ENCODE measurements at places on chromosomes 12 and 14.

- DNase-seq = no peak
Measured at GRCh38 chr12:99911081-99911480, 73.7 kb downstream of the ANKS1B start.

DNA sequence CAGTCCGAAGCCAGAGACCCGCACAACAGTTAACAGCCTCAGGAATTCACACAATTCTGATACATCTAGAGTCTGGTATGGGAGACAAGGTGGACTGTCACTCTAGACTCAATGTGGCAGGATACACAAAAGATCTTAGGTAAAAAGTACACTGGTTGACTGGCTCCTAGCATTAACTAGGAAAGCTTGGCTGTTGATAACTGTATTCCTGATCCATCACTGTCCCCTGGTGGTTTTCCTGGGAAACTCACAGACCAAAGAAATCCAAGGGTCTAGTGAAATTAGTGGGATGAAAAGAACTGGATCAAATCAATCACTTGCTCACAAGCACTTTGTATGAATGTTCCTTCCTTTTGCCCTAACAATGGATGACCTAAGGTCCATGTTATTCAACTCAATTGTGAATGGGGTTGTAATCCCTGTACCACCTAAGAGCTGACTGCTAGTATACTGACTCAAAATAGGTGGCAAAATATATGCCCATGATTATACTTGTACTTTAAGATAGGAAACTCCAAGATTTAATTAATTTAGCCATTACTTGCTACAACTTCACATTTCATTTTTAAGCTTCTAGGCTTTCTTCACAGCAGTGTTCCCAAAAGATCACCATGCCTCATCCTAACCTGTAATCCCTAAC, 14.0 kb downstream of the NPC2 start:
- DNase-seq = no peak

GRCh38 chr14:60514378-60514740, 5.4 kb downstream of the SIX6 start:
- no peak for DNase-seq

- no peak for DNase-seq
Measured at GRCh38 chr12:127083008-127083949, 1183.7 kb upstream of the TMEM132C start.

DNA sequence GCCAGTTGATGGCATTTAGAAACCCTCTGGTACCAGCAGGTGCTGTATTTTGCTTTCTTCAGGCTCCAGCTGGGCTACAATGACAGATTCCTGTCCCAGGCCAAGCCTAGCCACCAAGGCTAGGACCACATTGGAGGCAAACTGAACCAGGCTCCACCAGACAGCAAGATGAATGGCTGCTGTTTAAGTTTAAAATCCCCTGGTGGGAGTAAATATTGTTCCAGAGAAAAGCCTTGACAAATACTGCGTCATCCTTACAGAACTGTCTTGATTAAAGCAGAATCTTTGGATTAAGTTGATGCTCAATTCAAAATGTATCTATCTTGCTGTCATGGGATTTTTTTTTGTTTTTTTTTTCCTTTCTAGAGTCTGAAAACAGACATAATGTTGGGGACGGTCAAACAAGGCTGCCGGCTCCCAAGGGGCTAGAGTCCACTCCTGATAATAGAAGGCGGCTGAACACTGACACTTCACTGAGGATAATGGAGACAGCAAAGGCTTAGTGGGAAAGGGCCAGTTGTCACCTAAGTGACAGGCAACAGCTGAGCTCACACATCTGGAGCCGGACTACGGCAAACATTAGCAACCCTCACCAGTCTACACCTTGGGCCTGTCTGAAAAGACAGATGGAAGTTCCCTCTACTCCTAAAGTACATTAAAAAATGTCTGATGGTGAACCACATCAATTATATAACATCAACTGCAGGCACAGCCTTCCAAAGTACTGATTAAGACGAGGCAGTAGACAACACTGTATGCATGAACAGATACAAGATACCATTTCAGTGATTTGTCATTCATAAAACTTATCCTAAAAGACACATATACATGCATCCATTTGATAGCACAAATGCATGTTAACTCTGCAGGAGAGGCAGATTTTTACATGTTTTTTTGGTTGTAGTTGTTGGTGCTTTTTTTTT, 1.7 kb downstream of the PRICKLE1 start:
- no peak for DNase-seq

GRCh38 chr12:39989501-39989900, 116.4 kb downstream of the SLC2A13 start:
- DNase-seq = no peak

GRCh38 chr12:52369809-52370208, 2.5 kb upstream of the KRT85 start:
- DNase-seq = no peak

DNA sequence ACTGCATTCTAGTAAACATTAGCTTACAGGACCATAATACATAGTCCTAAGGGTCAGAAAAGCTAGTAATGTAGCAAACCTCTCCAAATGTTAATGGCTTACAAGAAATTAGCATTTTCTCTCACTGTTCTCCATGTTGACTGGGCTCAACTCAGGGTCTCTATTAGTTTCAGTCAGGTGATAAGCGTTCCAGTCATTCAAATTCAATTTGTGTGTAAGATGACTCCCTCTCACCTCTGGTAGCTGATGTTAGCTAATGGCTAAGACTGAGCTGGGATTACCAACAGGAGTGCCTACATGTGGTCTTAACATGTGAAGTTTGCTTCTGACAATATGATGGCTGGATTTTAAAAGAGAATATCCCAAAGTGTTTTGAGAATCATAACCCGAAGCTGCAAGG, 630.5 kb upstream of the USP15 start:
- DNase-seq = no peak

DNA sequence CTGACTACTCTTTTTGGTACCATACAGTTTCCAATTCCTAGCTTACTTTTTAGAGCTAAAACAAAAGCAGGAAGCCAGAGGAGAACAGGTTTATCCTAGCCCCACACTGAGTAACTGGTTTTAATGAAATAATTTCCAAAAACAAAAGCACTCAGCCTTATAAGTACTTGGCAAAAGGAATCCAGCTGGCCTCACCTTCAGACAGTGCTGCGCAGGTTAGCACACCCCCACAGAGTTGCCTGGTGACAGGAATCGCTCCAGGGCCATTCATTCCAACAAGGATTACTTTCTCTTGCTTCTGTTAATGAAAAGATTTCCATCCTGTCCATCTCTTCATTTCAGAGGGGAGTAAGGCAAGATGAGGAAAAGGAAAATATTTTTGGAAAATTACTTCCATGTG, 84.6 kb downstream of the SCFD1 start:
- no peak for DNase-seq

DNA sequence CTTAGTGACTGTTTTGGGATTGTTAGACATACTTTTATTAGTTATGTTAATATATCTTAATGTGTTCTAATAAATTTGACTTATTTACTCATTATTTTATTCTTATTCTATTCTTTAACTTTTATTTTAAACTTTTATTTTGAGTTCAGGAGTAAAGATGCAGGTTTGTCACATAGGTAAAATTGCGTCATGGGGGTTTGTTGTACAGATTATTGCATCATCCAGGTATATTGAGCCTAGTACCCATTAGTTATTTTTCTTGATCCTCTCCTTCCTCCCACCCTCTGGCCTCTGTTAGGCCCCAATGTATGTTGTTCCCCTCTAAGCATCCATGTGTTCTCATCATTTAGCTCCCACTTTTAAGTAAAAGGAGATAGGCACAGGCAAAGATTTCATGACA, 495.5 kb downstream of the MDGA2 start:
- no peak for DNase-seq

- no peak for DNase-seq
Measured at GRCh38 chr12:29762637-29763300, 21.0 kb downstream of the TMTC1 start.

GRCh38 chr12:19707948-19708409, 268.7 kb downstream of the AEBP2 start:
- DNase-seq = no peak

DNA sequence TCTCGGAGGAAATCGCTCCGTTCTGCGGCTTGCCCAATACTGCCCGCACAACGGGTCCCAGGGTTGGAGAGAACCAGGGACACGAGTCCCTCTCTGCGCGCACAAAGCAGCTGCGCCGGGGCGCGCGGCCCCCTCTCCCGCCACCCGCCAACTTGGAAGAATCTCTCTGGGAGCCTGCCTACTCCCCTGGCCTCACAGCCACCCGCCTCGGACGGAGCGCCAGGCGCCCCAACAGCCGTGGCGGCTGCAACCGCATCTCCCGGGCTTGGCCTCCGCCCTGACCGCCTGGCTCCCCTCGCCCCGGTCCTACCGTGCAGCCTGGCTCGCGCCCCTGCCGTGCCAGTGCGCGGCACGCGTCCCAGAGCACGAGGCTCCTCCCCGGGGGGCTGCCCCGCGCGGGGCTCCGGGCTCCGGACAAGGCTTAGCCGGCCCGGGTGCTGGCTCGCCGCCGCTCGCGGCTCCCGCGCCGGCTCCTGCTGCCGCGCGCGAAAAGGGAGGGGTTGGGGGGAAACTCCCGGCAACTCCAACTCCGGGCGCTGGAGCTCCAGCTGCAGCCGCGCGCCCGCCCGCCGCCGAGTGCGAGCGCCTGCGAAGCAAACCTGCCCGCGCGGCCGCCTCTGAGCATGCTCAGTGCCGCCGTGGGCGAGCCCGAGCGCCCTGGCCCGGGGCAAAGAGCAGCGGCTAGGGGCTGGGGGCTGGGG, at the start of gene STXBP6:
Gene STXBP6, minus strand, starts transcription at position 580 of the 701 bp plus-strand sequence. CDS start 75,329 bp downstream, outside the sequence.
- DNase-seq = no peak

GRCh38 chr12:74412606-74413230, 124.9 kb upstream of the ATXN7L3B start:
- no peak for DNase-seq

GRCh38 chr14:71648725-71649124, 283.5 kb upstream of the RGS6 start:
- DNase-seq = no peak

GRCh38 chr12:84814664-84815245, 97.8 kb downstream of the SLC6A15 start:
- no peak for DNase-seq

DNA sequence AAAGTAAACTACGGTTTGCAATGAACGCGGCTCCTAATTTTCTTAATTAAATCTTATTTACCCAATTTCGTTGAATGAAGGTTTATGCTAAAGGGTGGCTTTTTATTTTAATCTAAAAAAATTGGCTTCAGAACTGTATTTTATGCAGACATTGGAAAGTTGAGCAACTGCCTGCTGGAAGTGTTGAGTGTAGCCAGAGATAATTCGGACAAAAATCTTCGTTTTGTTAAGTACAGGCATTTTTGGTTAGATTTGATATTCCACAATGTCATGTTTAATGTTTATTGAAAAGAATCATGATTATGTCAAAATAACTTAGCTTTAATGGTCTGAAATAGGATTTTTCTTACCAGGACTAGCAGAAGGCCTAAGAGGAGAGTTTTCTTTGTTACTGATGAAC, 875 bp downstream of the IRAK3 start:
- DNase-seq = no peak

GRCh38 chr12:51972849-51973273, 21.4 kb downstream of the ACVR1B start:
- peak; percentile 47 for DNase-seq

GRCh38 chr14:70317969-70318634, 41.4 kb downstream of the COX16 start:
- DNase-seq = no peak

- DNase-seq = no peak
Measured at GRCh38 chr14:22513066-22513812, 75.8 kb downstream of the DAD1 start.

DNA sequence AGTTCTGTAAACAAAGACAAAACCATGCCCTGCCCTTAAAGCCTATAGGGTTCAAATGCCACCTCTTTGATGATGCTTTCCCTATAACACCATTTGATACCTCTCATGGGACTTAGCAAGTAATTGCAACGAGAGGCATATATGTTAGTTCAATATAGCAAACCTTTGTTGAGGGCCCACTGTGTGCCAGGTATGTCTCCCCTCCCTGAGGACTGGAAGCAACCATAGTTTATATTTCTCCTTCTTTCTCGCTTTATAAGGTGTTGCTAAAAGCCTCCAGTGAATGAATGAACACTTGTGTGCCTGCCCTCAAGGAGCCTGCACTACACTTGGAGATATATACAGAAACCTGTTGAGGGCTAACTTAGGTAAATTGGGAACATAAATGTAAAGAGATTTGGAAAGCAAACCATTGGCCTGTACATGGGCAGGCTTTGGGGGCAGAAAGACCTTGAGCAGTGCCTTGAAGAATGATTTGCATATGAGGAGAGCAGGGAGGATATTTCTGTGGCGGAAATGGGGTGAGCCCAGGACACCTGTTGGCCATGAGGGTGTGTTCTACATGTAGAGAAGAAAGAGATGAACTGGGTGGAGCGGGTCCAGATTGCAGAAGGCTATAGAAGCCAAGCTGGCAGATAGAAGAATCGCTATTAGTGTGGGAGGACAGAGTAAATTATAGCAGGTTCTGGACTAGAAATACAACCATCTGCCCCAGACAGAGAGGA, 1.8 kb upstream of the CKAP4 start:
- DNase-seq = no peak

GRCh38 chr14:32667287-32667686, 271.4 kb upstream of the NPAS3 start:
- no peak for DNase-seq

- DNase-seq = peak; percentile 27
Measured at GRCh38 chr14:65850429-65851135, 438.1 kb downstream of the FUT8 start.

DNA sequence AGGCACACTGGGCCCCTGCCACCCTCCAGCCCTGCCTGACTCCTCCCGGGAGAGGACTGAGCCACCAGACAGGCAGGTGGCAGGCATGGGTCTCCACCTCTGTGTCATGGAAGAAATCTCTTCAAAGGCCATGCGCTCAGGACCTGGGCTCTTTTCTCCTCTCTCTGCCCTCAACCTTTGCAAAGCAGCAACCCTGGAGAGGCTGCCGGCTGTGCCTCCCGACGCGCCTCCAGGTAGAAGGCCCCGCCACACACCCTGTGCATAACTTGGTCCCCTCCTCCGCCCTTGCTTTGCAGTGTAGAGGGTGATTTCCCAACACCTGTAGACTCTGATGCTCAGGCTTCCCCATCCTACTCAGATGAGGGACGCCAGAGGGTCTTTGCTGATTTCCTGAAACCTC, 28.2 kb upstream of the TMEM179 start:
- DNase-seq = no peak

GRCh38 chr14:68421116-68421515, 371.8 kb downstream of the ZFP36L1 start:
- no peak for DNase-seq

DNA sequence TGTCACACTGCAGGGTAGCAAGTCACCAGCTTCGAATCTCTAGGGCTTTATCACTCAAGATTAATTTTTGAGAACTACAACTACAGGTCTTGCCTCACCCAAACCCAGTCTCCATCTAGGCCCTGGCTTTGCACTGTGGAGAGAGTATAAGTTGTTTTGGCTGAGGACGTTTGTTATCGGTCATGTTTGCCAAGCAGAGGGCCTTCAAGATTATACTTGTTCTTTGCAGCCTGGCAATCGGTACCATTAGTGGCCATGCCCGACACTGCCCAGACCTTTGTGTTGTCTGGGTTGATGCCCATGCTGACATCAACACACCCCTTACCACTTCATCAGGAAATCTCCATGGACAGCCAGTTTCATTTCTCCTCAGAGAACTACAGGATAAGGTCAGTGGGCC, 25.7 kb downstream of the ARG2 start:
- DNase-seq = no peak

- DNase-seq = no peak
Measured at GRCh38 chr14:89377544-89377943, 39.5 kb downstream of the FOXN3 start.

Data from activated gamma-delta T cell treated with anti-CD3 and anti-CD28 coated beads, Interleukin-2, amount 50 U/mL, for 16 hours (primary cell).